Type B pancreatic cell (in vitro differentiated cells): ENCODE measurements at places on chromosomes 12 and 14. TPM values are rescaled to one million over a fixed set of nuclear protein-coding genes. Genes with fewer than 3 reads are reported as not detected.

The WNT5B gene
- total RNA-seq, result 11.3 and 42.9 TPM in 2 replicates

The TMEM30B gene
- total RNA-seq, result 12.2 and 25.3 TPM in 2 replicates

The SYT1 gene
- 6.0 and 35.5 TPM in 2 replicates for total RNA-seq

The IL26 gene
- not detected in 2 replicates for total RNA-seq

The LTB4R gene
- total RNA-seq, result 5.1 and 8.8 TPM in 2 replicates

The TOMM20L gene
- total RNA-seq, result not detected in 2 replicates

The MAP3K9 gene
- total RNA-seq, result 14.9 and 27.4 TPM in 2 replicates

The COX8C gene
- not detected in 2 replicates for total RNA-seq

The SLC7A8 gene
- total RNA-seq, result 56.1 and 56.7 TPM in 2 replicates

DNA sequence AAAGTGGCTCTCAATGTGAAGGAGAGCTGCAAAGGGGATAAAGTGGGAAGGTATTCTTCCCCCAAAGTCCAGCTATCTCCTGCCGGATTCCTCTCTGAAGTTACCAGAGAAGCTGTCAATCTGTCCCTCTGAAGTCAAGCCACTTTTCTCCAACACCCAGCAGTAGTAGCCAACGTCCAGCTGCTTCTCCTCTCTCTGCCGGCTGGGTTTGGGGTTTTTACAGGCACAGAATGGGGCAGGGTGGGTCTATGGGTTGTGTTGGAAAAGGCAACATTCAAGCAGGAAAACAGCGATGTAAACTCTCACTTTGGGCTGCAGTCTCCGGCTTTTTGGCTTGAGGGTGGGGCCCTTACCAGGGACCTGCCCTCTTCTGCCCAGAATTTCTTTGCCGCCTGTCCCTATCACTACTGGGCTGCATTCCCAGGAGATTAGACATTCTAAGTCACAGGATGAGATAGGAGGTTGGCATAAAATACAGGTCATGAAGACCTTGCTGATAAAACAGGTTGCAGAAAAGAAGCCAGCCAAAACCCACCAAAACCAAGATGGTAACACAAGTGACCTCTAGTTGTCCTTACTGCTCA lies 16.3 kb downstream of the CAPZA3 start:
- H3K27me3 ChIP-seq, result peaks cover 24% of the 10 kb centered on the region
- DNase-seq, result no peak
- peaks cover 10% of the 10 kb centered on the region for H3K4me1 ChIP-seq
- no peak overlapping the region for H3K4me3 ChIP-seq
- no peak overlapping the region for H3K27ac ChIP-seq

- H3K27me3 ChIP-seq, result no peaks in the 10 kb centered on the region
- peaks cover 63% of the 10 kb centered on the region for H3K36me3 ChIP-seq
- no peak for DNase-seq
- H3K27ac ChIP-seq, result no peak overlapping the region
Observed at GRCh38 chr14:21206753-21207684, 51.2 kb upstream of the OR5AU1 start.

DNA sequence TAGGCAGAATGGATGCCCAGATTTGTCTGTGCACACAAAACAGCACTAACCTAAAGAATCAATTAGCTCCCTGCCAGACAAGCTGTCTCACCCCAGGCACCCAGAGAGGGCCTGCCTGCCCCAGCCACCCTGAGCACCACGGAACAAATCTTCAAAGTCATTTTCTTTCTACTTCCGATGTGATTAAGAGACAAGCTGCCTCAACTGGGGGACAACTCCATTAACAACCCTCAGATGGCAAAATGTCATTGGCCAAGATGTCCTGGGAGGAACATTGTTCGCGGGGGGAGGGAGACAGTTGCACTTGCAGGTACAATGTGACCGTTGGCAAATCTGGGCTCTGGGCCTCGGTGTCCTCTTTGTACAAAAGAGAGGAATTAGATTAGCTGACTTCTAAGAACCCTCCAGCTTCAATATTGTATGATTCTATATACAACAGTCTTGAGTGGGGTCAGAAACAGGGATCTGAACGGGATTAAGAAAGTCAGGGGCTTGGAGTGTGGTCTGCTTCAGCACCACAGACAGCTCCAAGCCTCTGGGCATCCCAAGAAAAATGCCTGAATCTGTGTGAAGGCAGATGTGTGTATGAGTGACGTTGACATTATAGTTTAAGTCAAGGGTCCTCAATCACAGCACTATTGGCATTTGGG lies 42.8 kb upstream of the CMKLR1 start:
- H3K4me1 ChIP-seq, result peaks cover 11% of the 10 kb centered on the region
- no peak overlapping the region for H3K27ac ChIP-seq
- no peak for DNase-seq
- H3K36me3 ChIP-seq, result no peaks in the 10 kb centered on the region

DNA sequence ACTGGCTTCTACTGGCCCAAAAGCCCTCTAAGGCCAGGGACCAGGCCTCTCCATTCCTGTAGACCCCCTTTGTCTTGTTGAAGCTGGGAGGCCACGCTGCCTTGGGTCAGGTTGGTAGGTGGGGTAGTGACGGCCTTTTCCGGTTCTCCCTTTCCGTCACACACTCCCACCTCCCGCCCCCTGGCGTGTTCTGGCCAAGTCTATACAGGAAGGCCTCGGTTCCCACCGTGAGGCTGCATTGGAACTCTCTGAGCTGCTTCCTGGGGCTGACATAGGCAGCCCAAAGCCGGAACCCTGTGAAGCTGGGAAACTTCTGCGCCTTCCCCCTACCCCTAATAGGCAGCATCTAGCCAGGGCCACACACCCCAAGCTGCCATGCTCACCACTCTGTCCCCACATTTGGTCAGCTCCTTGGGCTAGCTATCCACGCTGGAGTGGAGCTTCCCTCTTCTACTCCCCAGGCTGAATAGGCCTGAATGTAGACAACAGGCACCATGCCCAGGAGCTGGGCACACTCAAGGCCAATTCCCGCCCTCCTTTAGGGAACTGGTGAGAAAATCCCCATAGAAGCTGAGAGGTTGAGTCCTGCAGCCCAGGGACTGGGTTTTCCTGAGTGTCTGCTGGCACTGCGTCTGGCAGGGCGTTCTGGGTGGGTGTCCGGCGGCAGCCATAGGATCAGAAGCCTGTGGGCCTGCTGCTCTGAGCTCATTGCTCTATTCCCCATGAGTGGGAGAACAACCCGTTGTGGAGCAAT lies 35.7 kb downstream of the RIN3 start:
- H3K4me3 ChIP-seq, result no peak overlapping the region
- H3K4me1 ChIP-seq, result no peaks in the 10 kb centered on the region
- H3K27me3 ChIP-seq, result peaks cover 3% of the 10 kb centered on the region
- no peak overlapping the region for H3K27ac ChIP-seq
- H3K36me3 ChIP-seq, result no peaks in the 10 kb centered on the region

DNA sequence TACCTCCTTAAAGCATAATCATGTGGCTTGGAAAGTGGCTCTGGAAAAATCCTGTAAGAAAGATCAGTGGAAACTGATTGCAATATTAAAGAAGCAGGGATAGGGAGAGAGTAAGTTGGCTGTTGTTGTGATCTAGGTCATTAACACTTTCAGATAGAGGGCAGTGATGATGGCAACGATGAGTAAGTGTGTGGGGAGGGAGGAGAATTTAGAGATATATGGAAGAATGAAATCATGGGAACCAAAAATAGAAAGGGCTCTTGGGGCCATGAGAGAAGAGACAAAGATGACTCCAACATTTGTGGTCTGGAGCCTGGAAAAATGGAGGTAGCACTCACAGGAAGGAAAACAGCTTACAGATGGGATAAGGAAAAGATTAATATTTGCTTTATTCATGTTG lies 23.3 kb downstream of the SNRPF start:
- no peaks in the 10 kb centered on the region for H3K36me3 ChIP-seq
- H3K27me3 ChIP-seq, result no peaks in the 10 kb centered on the region
- no peak overlapping the region for H3K4me3 ChIP-seq
- H3K27ac ChIP-seq, result no peak overlapping the region
- DNase-seq, result no peak
- H3K4me1 ChIP-seq, result no peaks in the 10 kb centered on the region

DNA sequence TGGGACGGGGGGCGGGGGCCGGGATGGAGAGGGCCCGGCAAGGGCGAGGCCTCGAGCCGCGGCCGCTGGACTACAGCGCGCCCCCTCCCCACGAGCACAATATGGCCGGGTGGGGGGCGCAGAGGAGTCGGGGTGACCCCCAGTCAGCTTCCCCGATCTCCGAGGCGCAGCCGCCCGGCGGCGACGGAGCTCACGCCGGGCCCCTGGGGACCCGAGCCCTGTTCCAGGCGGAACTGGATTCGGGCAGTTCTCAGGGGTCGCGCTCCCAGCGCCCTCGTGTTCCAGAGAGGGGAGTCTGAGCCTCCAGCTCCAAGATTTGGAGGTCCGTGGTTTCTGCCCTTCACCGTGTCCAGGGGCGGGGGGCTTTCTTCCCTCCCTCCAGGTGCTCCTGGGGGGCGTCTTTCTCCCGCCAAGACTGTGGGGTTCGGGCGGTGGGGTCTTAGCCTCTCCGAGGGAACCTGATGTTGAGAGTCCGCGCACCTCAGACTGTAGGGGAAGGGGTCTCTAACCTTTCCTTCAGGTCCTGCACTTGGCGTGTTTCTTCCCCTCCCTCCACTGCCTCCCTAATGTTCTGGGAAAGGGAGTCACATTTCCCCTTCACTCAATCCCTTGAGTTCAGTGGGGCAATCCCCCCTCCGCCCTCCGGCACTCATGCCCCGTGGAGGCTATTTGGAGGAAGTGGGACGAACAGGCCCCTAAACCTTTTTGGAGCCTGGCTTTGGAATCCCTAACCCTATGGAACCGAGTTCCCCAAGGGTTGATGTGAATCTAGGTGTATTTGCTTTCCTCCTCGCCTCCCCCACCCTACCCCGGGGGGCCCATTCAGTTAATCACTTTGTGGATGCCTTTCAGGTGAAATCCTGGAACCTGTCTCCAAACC lies 584 bp downstream of the ACVR1B start:
- H3K27me3 ChIP-seq, result peaks cover 21% of the 10 kb centered on the region
- no peaks in the 10 kb centered on the region for H3K36me3 ChIP-seq
- peaks cover 45% of the 10 kb centered on the region for H3K4me1 ChIP-seq
- no peak for DNase-seq
- H3K27ac ChIP-seq, result peak overlapping the region; percentile 61
- H3K4me3 ChIP-seq, result peak overlapping the region; percentile 83

GRCh38 chr12:29756741-29757390 lies 26.9 kb downstream of the TMTC1 start:
- H3K27ac ChIP-seq, result no peak overlapping the region
- no peak for DNase-seq

- H3K36me3 ChIP-seq, result no peaks in the 10 kb centered on the region
- H3K4me1 ChIP-seq, result peaks cover 6% of the 10 kb centered on the region
- H3K27ac ChIP-seq, result peak overlapping the region; percentile 42
- no peak for DNase-seq
- H3K27me3 ChIP-seq, result peaks cover 36% of the 10 kb centered on the region
- H3K4me3 ChIP-seq, result no peak overlapping the region
Observed at GRCh38 chr12:109302358-109302757, 6.7 kb downstream of the FOXN4 start.

DNA sequence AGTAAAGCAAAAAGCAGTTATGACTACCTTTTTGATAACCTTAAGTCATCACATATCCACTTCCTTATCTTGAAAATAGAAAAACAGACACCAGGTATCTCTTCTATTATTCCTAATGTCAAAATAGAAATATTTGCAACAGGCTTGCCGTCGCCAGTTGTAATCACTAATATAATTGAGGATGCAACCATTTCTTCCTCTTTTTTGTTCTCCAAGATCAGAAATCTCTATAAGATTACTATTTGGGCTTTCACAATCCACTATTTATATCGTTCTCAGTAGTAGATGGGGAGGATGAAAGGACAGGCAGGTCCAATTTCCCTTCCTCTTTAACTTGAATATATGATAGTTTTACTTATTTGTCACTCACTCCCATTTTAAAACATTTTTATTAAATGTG lies 130.2 kb upstream of the HMGA2 start:
- H3K27ac ChIP-seq, result no peak overlapping the region
- H3K27me3 ChIP-seq, result no peaks in the 10 kb centered on the region
- DNase-seq, result no peak
- no peaks in the 10 kb centered on the region for H3K36me3 ChIP-seq

- DNase-seq, result no peak
- H3K27me3 ChIP-seq, result no peaks in the 10 kb centered on the region
- H3K4me1 ChIP-seq, result no peaks in the 10 kb centered on the region
- H3K36me3 ChIP-seq, result no peaks in the 10 kb centered on the region
- peak overlapping the region; percentile 12 for H3K4me3 ChIP-seq
Observed at GRCh38 chr12:61546296-61546695, 713.9 kb upstream of the USP15 start.

DNA sequence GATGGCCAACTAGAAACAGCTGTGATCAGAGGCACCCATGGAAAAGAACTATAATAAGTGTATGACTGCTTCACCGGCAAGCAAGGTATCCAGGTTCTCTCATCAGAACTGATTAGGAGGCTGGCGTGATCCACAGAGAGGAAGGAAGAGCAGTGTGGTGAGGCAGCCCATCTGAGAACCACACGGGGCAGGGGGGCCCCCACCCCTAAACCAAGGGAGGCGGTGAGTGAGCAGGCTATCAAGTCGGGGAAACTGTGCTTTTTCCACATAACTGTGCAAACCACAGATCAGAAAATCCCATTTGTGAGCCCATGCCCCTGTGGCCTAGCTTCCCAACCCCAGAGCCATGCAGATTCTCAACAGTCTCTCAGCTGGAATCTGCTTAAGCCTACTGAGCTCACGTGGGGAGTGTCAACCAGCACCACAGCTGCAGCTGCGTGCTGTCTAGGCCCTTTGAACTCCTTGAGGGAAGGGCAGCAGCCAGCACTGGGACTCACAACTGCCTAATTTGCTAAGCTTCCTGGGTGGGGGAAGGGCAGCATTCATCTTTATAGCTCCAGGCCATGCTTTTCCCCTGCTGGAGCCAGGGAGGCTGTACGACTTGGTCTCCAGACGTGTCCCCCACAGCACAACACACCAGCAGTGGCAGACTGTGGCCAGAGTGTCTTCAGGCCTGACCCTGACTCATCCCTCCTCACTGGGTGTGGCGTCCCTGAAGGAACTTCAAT lies 444.4 kb upstream of the ATP2B1 start:
- no peaks in the 10 kb centered on the region for H3K4me1 ChIP-seq
- H3K27me3 ChIP-seq, result no peaks in the 10 kb centered on the region
- H3K27ac ChIP-seq, result no peak overlapping the region

DNA sequence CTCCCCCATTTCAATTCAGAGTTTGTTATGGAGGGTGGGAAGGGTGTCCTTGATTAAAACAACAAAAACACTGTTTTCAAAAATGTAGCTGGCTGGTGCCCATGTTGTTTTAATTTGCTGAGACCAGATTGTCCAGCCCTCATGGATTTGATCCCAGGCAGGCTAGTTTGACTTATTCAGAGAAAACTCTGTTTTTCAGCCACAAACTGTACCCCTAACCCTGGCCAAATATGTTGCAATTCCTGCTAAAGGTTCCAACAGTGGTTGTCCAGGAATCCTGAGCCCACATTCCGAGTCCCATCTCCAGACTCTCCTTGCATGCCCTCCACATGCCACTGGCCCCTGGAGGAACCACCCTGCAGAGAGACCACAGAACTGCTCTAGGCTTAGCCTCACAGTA lies 36.0 kb downstream of the MAP1LC3B2 start:
- H3K4me1 ChIP-seq, result peaks cover 32% of the 10 kb centered on the region
- no peak overlapping the region for H3K4me3 ChIP-seq
- H3K27me3 ChIP-seq, result peaks cover 11% of the 10 kb centered on the region
- H3K27ac ChIP-seq, result no peak overlapping the region
- no peaks in the 10 kb centered on the region for H3K36me3 ChIP-seq

- no peak for DNase-seq
- H3K4me1 ChIP-seq, result peaks cover 31% of the 10 kb centered on the region
- H3K27me3 ChIP-seq, result peaks cover 56% of the 10 kb centered on the region
- peak overlapping the region; percentile 32 for H3K4me3 ChIP-seq
Observed at GRCh38 chr12:55713721-55714120, 2.1 kb upstream of the BLOC1S1 start.
